ENCODE measurements at places on chromosomes 1 and 21. TPM values are rescaled to one million over a fixed set of nuclear protein-coding genes. Genes with fewer than 3 reads are reported as not detected.

Gene TMEM61
- not detected for total RNA-seq

DNA sequence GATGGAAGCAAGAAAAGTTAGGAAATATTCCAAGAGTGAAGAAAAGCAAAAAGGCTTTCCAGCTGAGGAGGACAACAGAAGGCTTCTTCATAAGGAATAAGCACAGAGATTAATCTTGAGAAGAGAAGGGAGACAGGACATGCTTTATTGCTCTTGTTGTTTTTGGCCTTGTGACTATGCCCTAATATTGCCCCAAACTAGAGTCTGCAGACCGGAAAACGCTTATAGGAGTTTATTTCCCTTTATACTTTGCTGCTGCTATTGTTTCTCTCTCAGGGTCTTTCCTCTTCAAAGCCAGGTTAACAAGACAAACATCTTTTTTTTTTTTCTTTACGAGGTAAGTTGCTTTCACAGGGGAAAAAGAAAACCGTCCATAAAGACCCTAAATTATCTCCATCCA lies 991.4 kb downstream of the ADGRL2 start:
- no peaks in the 10 kb centered on the region for H3K27me3 ChIP-seq
- H3K36me3 ChIP-seq, result no peaks in the 10 kb centered on the region
- no peak overlapping the region for H3K27ac ChIP-seq
- no peak for DNase-seq
- H3K4me3 ChIP-seq, result no peak overlapping the region
- H3K4me1 ChIP-seq, result no peaks in the 10 kb centered on the region

DNA sequence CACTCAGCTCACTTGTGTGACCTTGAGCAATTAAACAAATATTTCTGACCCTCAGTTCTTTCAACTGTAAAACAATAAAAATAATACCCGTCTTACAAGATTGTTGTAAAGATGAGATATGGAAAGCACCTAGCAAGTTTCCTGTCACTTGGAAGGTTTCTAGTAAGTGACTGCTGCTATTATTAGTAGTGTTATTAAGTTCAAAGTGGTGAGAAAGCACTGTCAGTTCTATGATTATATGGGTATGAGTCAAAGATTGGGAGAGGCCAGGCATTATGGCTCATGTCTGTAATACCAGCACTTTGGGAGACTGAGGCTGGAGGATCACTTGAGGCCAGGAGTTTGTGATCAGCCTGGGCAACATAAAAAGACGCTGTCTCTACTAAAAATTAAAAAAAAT lies 145.4 kb downstream of the C1orf21 start:
- H3K36me3 ChIP-seq, result no peaks in the 10 kb centered on the region
- no peak overlapping the region for H3K27ac ChIP-seq
- H3K4me3 ChIP-seq, result no peak overlapping the region
- no peaks in the 10 kb centered on the region for H3K4me1 ChIP-seq
- DNase-seq, result no peak
- H3K27me3 ChIP-seq, result peaks cover 4% of the 10 kb centered on the region

GRCh38 chr21:28723646-28724045 lies 269.0 kb downstream of the LTN1 start:
- no peaks in the 10 kb centered on the region for H3K27me3 ChIP-seq
- no peak overlapping the region for H3K4me3 ChIP-seq
- no peaks in the 10 kb centered on the region for H3K4me1 ChIP-seq
- no peak for DNase-seq
- no peak overlapping the region for H3K27ac ChIP-seq
- H3K36me3 ChIP-seq, result no peaks in the 10 kb centered on the region

Gene LENEP
- total RNA-seq, result not detected

GRCh38 chr1:207990455-207990854 lies 79.5 kb upstream of the CD34 start:
- H3K27ac ChIP-seq, result no peak overlapping the region
- no peaks in the 10 kb centered on the region for H3K4me1 ChIP-seq
- no peak overlapping the region for H3K4me3 ChIP-seq
- H3K36me3 ChIP-seq, result no peaks in the 10 kb centered on the region
- peaks cover 9% of the 10 kb centered on the region for H3K27me3 ChIP-seq
- DNase-seq, result no peak

GRCh38 chr1:91742848-91743292 lies 143.1 kb downstream of the TGFBR3 start:
- peaks cover 3% of the 10 kb centered on the region for H3K4me1 ChIP-seq
- H3K27ac ChIP-seq, result no peak overlapping the region
- H3K4me3 ChIP-seq, result no peak overlapping the region
- no peak for DNase-seq

Measured in activated CD8-positive, alpha-beta T cell treated with anti-CD3 and anti-CD28 coated beads for 36 hours (primary cell).